ENCODE measurements at places on chromosomes 7 and 10.

GRCh38 chr10:118590334-118590733 lies 5.1 kb downstream of the PRLHR start:
- DNase-seq = no peak

GRCh38 chr10:93501650-93502049 lies 5.2 kb downstream of the CEP55 start:
- DNase-seq = no peak

DNA sequence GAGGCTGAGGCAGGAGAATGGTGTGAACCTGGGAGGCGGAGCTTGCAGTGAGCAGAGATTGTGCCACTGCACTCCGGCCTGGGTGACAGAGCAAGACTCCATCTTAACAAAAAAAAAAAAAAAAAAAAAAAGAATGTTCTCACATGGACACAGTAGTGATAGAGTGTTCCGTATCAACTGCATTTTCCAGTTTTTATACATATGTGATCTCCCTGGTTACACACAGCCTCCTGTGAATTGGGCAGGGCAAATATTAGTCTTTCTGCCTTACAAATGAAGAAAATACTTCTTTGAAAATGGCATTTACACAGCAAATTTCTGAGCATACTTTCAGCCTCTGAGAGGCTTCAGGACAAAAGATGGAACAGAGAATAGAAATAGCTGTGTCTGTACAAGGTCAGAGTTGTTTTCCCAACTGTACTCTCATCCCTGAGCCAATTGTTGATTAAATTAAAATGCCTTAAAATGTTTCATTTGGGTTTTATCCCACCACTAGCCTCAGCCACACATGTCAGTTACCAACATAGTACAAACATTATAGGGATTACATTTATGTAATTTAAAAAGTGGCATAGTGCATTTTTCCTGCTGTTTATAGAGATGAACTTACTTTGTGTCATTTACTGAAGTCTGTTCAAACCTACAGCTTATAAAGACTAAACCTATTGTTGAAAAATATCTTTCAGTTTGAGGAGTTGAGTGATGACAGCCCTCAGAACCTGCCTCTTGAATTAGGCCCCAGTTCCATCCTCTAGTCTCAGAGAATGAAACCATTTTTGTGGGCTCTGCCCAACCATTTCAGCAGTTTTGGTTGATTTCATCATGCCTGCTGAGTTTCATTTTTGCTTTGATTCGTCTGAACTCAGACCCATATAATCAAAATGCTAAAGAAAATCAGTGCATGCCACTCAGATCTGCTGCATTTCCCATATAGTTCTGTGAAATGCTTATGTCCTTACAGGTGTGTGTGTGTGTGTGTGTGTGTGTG lies 609.4 kb upstream of the C7orf33 start:
- no peak for DNase-seq

DNA sequence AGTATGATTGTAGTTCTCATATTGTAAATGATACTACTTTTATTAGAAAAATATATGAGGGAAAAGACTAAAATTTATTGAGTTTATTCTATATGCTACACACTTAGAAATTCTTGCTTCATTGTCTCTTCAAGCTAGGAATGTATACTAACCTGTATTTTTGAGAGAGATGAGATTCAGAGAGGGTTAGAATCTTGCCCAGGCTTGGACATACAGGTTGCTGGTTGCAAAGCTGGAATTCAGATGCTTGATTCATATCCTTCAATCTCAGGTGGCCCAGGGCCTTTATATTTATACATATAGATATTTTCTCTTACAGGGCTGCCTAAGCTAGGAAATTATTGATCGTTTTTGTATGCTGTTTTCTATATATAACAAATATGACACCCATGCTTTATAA lies 324.2 kb downstream of the CDK14 start:
- DNase-seq = no peak

- peak; percentile 47 for DNase-seq
These were observed at the start of gene DLX6 for GRCh38 chr7:97005183-97006054. TSS of gene DLX6 (plus strand) at chr7:97005553. CDS start at chr7:97005978, 425 bp downstream.

GRCh38 chr7:82757-83155 lies 109.6 kb upstream of the FAM20C start:
- DNase-seq = no peak

- DNase-seq = no peak
These were observed 516.7 kb downstream of the PARD3 start for GRCh38 chr10:34298346-34298818.

DNA sequence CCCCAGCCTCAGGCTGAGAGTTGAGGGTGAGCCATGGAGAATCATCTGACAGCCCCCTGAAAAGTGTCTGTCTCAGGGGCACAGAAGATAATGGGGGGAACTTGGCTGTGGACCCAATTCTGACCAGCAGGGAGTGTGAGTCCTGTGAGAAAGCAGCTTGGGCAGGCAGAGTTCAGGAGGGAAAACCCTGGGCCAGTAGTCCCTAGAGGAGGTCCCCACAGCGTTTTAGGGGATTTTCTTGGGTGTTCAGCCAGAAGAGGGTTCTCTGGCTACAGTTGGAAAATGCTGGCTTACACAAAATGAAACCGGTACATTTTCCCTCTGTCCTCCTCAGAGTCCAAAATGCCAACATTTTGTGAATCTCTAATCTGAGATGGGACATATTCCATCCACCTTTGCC lies 35.8 kb upstream of the TRIM8 start:
- DNase-seq = no peak

DNA sequence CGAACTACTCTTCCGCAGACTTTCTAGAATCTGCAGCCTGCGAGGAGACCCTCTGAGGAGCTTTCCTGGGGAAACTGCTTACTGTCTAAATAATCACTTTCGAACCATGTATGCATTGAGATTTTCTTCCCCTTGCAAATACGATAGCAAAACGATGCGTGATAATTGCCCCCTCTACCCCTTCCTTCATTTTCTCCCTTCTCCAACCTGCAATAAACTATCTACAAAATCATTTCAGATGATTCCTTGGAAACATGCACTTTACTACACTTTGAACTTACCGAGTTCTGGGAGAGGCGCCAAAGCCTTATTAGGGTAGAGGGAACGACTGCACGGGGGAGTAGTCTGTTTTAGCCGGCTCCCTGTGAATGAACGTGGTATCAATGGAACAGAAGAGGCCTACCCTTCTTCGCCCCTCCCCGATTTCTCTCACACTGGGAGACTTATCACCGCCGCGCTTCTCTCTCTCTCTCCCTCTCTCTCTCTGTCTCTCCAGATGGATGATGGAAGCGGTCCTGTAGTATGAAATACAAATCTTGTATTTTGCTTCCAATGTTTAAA lies at the start of gene FGFBP3:
Gene FGFBP3 (minus strand): TSS at position 370 of the 561 bp plus-strand sequence. CDS start 517 bp downstream, outside the sequence.
- no peak for DNase-seq

- DNase-seq = no peak
These were observed 37.2 kb upstream of the ZNF488 start for GRCh38 chr10:47421057-47421952.

DNA sequence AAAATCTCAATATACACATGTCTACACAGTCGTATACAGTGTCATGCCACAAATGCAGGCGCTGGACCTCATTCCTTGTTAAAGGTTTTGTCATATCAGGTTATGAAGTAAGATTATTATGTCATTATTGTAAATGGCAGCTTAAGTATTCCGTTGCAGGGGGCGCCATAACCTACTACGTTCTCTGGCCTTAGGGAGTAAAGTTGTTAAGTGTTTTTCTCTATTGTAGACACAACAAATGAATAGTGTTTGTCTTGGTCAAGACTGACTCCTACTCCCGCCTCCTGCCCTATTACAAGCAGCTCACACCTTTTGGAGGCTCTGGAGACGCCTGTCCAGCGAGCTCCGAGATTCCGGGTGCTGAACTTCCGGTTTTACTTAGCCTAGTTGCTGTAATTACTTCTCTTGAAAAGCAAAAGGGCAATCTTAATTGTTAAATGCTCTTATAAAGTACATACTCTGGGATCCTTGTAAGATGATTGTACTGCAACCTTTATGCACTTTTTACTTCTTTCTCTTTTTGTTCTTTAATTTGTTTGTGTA lies 994 bp downstream of the GATAD1 start:
- peak; percentile 10 for DNase-seq

DNA sequence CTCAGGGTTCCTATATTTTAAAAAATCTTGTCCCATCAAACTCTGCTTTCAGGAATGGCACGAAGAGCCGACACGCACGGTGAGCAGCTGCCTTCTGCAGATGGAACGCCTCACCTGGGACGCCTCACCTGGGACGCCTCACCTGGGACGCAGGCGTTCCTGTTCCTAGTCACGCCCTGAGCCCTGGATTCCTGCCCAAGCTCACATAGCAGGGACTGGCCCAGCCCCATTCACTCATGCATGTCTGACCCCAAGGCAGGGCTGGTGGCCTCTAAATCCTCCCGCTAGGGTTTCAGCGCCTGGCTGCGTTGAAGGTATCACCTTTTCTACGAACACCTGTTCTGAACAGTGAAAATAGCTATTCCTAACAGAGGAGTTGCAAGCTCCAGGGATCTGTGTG lies 49.8 kb downstream of the CARD11 start:
- no peak for DNase-seq

- DNase-seq = no peak
These were observed 306.5 kb upstream of the NFE2L3 start for GRCh38 chr7:25845464-25845863.

GRCh38 chr7:5452937-5453540 lies 29.4 kb upstream of the TNRC18 start:
- no peak for DNase-seq

DNA sequence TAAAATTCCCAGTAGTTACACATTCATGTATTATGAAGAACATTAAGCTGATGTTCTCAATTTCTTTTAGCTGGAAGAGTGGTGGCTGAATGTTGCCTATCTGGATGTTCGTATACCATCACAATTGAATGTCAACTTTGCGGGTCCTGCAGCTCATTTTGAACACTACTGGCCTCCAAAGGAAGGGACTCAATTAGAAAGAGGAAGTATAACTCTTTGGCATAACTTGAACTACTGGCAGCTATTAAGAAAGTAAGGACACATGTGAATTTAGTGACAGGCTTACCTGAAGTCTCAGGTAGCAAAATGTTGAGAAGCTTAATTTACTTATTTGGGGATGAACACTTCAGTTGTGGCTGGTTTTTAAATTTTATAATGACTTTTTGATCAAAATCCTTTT lies 15.9 kb downstream of the CROT start:
- DNase-seq = no peak

DNA sequence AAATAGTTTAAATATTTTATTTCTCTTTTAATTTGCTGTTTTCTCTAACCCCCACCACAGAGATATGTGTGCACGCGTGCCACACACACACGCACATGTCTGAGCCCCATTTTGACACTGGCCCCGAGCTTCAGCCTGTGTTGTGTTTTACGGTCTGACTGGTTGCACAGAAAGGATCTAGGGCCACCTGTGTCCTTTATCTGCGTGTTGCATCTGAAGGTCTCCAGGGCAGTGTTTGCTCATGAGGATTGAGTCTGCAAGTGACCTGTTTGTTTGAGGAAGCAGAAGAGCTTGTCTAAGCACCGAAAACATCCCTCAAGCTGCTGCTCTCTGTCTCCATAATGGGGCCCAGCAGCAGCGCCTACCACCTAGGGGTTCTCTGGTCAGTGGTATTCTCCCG lies 266.4 kb upstream of the LYZL1 start:
- DNase-seq = no peak

- no peak for DNase-seq
These were observed 80.7 kb downstream of the CUX1 start for GRCh38 chr7:101898106-101898505.

- no peak for DNase-seq
These were observed 17.6 kb downstream of the CCDC71L start for GRCh38 chr7:106643216-106644000.

DNA sequence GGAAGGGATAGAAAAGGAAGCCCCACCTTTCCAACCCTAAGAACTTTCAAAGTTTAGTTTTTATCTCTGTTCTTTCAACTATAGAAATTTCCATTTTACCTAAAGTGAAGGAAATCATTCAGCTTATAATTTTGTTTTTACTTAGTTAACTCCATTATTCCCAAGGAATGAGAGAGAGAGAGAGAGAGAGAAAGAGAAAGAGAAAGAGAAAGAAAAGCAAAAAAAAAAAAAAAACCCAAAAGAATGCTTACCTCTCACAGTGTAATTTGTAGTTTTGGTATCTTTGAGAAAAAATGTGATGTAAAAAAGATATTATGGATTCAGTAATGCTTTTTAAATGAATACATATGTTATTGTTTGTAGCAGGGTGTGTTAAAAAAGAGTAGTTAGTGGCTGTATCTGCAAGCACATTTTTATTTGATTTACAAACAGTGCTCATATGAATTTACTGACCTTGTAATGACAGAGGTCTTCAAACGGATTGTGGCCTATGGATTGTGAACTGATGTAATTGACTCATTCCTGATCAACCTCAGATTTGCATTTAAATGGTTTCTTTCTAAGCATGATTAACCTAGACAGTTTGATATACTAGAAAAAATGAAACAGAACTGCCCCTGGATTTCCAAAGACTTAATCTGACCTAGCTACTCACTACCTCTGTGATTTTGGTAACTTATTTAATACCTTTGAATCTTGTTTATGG lies 64.9 kb downstream of the LCOR start:
- DNase-seq = no peak

DNA sequence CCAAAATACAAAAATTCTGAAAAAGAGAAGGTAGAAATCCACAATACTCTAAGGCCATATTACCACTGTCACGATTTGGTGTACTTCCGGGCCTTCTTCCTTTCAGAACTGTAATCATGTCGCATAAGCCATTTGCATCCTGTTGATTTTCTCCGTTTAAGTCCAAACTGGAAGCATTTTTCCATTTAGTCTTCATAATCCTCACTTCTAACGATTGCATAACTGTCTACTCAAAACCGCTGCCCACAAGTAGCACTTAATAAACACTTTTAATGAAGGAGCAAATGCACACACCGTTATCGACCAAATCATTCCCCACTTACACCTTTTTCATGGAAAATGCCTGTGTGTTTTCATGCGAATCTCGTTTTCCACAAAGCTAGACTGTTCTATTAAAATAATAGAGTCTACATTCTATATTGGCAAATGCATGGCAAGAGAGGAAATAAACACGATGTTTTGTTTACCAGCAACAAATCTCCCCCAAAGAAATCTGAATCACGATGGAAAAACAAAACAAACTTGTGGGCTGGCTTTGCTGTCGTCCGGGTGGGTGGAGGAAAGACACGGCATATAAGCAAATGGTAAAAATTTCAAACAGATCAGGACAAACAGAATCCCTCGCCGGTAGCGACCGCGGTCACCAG lies 1.0 kb downstream of the ATE1 start:
- DNase-seq = no peak

- no peak for DNase-seq
These were observed 99.0 kb downstream of the PLPP4 start for GRCh38 chr10:120555842-120556532.

DNA sequence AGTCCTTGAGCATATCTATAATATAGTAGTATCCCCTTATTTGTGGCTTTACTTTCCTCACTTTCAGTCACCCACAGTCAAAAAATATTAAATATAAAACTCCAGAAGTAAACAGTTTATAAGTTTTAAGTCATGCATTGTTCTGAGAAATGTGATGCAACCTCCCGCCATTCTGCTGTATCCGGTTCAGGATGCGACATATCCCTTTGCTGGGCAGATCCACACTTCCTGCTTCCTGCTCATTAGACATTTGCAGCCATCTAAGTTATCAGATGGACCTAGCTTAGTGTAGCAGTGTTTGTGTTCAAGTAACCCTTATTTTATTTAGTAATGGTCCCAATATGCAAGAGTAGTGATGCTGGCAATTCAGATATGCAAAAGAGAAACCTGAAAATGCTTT lies 38.9 kb upstream of the BMS1 start:
- no peak for DNase-seq

Data from activated T-cell treated with anti-CD3 and anti-CD28 coated beads for 48 hours (primary cell).